ENCODE measurements at places on chromosomes 7 and 10.

DNA sequence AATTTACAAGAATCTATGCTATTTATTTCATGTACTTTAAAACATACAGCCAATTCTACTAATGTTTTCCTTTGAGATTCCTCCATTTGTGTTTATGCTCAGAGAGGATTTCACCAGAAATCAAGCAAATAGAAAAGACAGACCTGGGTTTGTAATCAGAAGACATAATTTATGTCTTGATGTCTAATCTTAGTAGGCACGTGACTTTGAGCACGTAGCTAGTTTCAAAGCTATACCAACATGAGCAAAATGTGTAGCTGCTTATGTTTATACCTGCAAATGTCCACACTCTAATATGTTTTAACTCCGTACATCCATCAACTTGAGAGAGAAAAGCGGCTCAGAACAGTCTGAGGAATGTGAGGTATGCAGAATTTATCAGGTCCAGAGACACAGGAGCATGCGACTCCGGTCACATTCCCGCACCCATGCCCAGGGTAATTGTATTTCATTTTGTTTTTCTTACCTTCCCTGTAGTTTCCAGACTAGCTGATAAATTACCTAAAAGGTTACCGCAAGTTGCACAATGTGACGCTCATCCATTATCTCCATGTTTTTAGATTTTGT, 40.0 kb downstream of the SVOPL start:
- no peak for DNase-seq

DNA sequence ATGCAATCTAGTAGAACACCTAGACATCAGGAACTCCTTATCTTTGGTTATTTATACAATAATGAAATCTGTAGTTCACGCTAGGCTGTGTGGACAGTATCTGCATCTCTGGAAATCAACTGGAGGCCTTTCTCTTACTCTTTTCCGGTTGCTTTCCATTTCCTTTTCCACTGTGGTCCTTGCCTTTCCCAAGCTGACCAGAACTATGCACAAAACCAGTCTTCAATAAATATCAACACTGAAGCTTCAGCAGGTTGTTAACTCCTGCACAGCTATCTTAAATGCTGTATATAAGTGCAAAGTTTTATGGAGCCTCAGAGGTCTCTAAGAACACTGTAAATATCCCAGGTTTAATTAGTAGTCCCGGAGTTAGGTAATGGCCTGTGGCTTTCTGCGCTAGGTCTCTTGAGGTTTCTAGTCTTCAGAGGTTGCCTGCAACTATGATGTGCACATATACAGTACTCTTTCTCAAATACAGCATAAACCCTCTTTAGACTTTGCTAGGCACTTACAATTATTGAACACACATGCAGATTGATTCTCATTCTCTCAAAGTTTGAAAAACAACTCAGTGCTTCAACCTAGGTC, 2.4 kb downstream of the KLLN start:
- no peak for DNase-seq

- no peak for DNase-seq
Measured at GRCh38 chr10:118522791-118523498, 72.5 kb downstream of the PRLHR start.

DNA sequence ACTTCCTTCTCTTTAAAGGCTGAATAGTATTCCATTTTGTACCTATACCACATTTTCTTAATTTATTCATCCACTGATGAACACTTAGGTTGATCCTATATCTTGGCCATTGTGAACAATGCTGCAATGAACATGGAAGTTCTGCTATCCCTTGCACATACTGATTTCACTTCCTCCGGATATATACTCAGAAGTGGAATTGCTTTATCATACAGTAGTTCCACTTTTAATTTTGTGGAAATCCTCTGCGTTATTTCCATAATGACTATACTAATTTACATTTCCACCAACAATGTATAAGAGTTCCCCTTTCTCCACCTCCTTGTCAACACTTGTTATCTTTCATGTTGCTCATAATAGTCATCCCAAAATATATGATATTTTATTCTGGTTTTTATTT, 312.6 kb downstream of the PLXDC2 start:
- no peak for DNase-seq
